ENCODE measurements at places on chromosomes 6 and 20.

DNA sequence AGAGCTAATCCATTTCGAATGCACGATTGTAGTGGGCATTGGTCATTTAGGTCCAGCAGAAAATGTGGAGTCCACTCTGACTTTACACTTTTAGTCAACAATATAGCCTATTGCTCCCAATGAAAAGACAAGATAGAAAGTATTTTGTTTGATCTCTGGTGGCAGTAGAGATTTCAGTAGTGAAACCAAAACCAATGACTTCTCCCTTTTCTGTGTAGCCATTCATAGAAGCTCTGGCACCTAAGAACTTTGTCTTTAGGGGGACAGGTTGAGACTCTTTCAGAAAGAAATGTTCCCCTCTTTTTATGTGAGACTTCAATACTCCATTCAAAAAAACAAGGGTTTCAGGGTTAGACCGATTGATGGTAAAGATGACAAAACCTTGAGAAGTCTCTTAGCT is 510.8 kb upstream of the POU3F2 start:
- DNase-seq, result no peak

- DNase-seq, result no peak
These were observed 1.6 kb upstream of the NPBWR2 start for GRCh38 chr20:64108731-64109681.

DNA sequence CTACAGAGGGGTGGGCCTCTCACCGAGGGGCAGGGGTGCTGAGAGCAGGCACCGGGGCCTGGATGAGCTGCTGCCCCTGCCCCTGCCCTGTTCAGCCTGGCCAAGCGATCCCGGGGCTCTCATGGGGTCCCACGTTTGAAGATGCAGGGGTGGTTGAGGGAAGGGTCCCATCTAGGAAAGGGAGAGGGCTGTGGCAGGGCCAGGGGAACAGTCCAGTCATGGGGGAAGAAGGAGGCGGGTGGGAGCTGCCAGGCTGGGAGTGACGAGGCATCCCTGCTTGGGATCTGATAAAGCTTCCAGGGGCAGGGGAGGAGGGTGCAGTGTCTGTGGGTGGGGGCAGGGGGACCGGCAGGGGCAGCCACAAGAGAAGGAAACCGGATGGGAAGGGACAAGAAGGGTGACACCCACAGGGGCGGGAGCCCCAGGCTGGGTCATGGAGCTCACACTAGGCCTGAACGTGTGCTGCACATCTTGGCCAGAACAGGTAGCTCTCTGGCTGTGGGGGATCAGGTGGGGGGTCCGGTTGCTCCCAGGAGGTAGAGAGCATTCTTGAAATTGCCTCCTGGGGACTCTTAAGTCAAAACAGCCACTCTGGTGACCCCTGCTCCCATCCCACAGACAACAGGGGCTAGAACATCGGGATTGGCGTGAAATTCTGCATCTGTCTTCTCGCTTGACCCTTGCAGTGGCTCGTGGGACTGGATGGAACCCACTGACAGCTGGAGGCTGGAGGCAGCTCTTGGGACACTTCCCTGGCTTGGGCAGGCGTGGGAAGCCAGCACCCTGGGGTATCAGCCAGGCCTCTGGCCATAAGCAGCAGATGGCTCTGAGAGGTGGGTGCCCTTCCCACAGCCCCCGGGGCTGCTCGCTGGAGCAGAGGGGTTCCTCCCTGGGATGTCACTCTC is 58.0 kb upstream of the GATA5 start:
- DNase-seq, result no peak

- no peak for DNase-seq
These were observed 110.9 kb downstream of the ADGRG6 start for GRCh38 chr6:142412658-142413057.

- no peak for DNase-seq
These were observed 1.1 kb upstream of the PRELID3B start for GRCh38 chr20:59043698-59044097.

GRCh38 chr20:54539521-54540046 is 64.2 kb downstream of the DOK5 start:
- no peak for DNase-seq

- no peak for DNase-seq
These were observed 25.8 kb upstream of the SLC9A8 start for GRCh38 chr20:49786668-49787370.

- DNase-seq, result no peak
These were observed 2.2 kb downstream of the HSPA1B start for GRCh38 chr6:31829633-31830283.

GRCh38 chr6:161029195-161029809 is 37.7 kb downstream of the MAP3K4 start:
- no peak for DNase-seq

DNA sequence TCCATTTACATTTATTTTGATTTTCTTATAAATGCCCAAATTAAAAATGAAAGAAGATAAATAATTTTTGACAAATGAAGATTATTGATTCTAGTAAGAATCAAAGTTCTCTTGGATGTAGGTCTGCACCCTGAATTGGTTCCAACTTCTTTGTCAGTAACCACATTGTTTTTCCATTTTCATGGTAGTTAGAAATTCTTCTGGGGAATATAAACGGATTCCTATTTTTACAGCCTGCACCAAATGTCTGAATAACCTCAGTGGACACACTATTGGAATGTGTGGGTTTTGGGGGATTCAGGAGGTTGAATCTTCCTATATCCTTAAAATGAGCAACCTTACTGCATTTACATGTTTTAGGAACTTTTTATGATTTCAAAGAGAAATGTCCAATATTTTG is 1085.3 kb upstream of the MAP3K7 start:
- DNase-seq, result no peak

Data from Panc1 (cell line).